Mesenchymal stem cell (in vitro differentiated cells and primary cell): ENCODE measurements at places on chromosomes 5 and 9.
A peak's percentile ranks its signal among the peaks of the same experiment; 100 is the strongest.

GRCh38 chr5:33439905-33440481 lies 772 bp upstream of the TARS1 start:
- H3K27ac ChIP-seq, result peak overlapping the region; percentile 94
- peaks cover 15% of the 10 kb centered on the region for H3K36me3 ChIP-seq
- H3K27me3 ChIP-seq, result no peaks in the 10 kb centered on the region
- peak overlapping the region; percentile 87 for H3K4me3 ChIP-seq
- DNase-seq, result no peak
- no peaks in the 10 kb centered on the region for H3K4me1 ChIP-seq

DNA sequence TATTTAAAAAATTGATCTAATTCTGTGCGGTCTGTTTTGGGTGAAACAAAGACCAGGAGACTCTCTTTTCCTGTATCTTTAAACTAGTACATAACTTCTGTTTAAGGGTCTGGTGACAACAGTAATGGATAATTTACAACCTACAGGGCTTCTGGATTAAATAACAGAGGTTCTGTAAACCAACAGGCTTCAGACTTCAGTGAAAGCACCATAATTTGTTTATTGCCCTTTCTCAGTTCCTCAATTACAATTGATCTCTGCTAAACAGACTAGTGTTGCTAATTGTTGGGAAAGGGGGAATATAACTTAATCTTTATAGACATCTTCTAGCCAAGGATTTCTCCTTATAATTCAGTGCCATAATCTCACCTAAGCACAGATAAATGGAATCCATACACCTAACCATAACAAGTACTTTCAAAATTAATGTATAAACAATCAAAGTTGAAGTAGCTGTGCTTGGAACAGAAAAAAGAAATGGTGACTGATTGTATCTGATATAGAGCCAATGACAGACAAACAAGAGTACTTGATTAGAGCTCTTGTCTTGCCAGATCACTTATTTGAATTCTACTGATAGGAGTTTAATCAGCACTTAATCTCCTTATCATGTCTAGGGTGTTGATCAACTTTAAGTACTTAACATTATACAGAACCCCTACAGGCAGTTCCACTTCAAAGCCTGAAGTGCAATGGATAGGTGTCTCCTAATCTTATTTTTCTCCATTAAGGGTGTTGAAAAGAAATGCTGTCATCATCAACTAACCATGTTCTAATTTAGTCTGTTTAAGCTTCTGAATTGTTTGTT lies 536.0 kb downstream of the NR2F1-AS1 start:
- H3K27ac ChIP-seq, result no peak overlapping the region
- H3K36me3 ChIP-seq, result no peaks in the 10 kb centered on the region
- DNase-seq, result peak; percentile 18
- H3K27me3 ChIP-seq, result no peaks in the 10 kb centered on the region

DNA sequence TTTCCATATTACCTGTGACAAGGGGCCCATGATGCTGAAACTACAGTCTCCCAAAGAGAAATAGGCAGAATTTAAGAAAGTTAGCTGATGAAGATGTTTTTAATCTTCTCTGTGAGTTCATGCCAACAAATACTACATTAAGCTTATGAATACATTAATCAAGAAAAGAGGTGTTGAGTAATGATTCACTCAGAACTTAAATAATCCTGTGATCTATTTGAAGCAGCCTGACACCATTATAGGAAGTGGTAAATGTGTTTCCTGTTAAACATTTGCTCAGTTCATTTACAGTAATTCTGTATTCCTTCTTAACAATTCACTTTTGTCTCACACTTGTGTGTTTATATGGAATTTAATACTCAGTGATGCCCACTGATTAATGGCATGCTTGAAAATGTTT lies 75.0 kb upstream of the IZUMO3 start:
- peak overlapping the region; percentile 49 for H3K27ac ChIP-seq
- no peaks in the 10 kb centered on the region for H3K36me3 ChIP-seq
- DNase-seq, result no peak
- H3K27me3 ChIP-seq, result no peaks in the 10 kb centered on the region

GRCh38 chr5:139655727-139656271 lies 7.7 kb downstream of the CXXC5 start:
- H3K36me3 ChIP-seq, result no peaks in the 10 kb centered on the region
- peak; percentile 89 for DNase-seq
- no peak overlapping the region for H3K4me3 ChIP-seq
- H3K27me3 ChIP-seq, result no peaks in the 10 kb centered on the region
- peak overlapping the region; percentile 92 for H3K27ac ChIP-seq

GRCh38 chr9:74942801-74943200 lies 9.9 kb downstream of the C9orf40 start:
- H3K36me3 ChIP-seq, result no peaks in the 10 kb centered on the region
- H3K4me3 ChIP-seq, result no peak overlapping the region
- DNase-seq, result peak; percentile 55
- no peaks in the 10 kb centered on the region for H3K27me3 ChIP-seq
- H3K4me1 ChIP-seq, result no peaks in the 10 kb centered on the region

GRCh38 chr5:154475591-154476353 lies 2.3 kb downstream of the HAND1 start:
- no peak overlapping the region for H3K4me3 ChIP-seq
- H3K27me3 ChIP-seq, result peaks cover 100% of the 10 kb centered on the region
- no peaks in the 10 kb centered on the region for H3K36me3 ChIP-seq
- H3K27ac ChIP-seq, result no peak overlapping the region
- DNase-seq, result peak; percentile 20
